ENCODE measurements at places on chromosomes 6 and 20.

GRCh38 chr6:129494099-129494498, 215.9 kb downstream of the ARHGAP18 start:
- no peak for DNase-seq

GRCh38 chr6:78829407-78829806, 37.9 kb upstream of the IRAK1BP1 start:
- no peak for DNase-seq

DNA sequence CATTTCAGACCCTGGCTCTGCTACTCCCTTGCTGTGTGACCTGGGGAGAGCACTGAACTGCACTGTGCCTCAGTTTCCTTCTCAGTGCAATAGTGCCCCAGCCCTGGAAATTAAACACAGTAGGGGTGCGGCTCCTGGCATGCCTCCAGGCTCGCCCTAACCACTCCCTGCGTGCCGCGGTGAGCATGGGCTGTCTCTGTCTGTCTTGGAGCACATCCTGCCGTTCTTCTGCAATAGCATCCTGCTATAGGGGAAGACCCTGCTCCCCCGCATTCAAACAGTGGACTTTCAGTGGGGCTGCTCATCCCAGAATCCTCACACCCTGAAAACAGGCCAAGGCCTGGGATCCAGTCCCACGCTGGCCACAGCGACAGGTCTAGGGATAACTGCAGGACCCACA, 129.5 kb downstream of the FOXC1 start:
- no peak for DNase-seq

GRCh38 chr6:164665328-164665727, 644.1 kb downstream of the C6orf118 start:
- DNase-seq, result no peak

DNA sequence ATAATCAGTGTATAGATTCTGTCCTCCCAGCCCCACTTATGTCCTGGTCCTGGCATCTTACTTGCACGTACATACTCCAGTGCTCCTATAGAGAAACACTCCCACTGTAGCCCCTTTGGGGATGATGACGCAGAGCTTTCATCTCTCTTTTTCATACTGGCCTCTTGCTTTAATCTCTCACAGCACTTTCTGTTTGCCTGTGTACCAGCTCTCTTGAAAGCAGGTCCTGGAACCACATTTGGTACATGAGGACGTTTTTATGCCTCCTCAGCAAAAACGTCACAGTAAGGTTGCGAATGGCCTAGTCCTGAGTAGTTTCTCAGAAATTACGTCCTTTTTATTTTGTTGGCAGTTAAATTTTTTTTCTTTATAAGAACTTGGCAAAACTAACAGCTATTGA, 10.8 kb downstream of the L3MBTL3 start:
- DNase-seq, result no peak

GRCh38 chr20:46897328-46897880, 2.8 kb downstream of the EYA2 start:
- no peak for DNase-seq

- DNase-seq, result no peak
Observed at GRCh38 chr20:48169650-48170225, 384.5 kb upstream of the SULF2 start.

DNA sequence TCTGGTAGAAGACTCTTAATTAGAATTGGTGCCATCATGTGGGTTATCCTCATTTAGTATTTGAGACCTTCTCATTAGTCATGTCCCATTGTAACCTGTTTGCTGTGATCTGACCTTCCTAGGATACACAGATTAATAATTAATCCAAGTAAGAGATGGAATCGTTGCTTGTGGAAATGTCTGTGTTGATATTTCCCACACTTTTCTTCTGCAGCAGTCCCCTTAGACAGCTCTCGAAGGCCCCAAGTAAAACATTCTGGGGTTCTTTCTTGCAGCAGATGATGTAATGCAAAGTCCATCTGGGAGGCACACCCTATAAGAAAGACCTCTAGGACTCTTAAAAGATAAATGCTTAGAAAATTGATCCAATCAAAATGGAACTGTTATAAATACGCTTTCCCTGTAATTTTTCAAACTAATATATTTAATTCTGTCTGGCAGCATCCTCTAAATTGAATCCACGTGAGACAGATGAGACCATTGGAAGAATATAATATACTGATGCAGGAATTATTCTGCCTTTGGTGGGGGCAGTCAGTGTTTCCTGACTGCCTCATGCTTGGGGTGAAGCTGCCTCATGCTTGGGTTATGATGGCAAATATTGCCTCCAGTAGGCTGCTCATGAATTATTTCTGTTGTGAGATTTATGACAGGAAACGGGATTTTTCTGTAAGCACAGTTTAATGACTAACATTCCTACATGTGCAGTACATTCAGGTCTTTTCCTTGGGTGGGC, 54.5 kb upstream of the ARMC2 start:
- DNase-seq, result no peak

GRCh38 chr6:31397901-31398525, 5.4 kb upstream of the MICA start:
- no peak for DNase-seq

GRCh38 chr6:112427499-112427898, 80.4 kb downstream of the RFPL4B start:
- no peak for DNase-seq

DNA sequence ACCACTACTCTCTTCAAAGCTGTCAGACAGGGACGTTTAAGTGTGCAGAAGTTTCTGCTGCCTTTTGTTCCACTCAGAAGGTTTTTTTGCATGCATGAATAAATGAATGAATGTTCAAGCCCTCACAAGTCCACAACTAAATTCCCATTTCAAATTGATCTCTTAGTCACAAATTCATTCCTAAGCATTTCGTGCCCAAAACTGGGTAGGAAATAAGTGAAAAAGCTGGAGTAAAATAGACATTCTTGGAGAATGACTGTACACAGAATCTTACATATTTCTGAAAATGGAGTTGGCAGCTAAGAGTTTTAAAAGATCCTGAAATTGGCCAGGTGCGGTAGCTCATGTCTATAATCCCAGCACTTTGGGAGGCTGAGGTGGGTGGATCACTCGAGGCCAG, 117.6 kb downstream of the PERP start:
- no peak for DNase-seq

- DNase-seq, result no peak
Observed at GRCh38 chr6:54132587-54132986, 21.3 kb downstream of the MLIP start.

DNA sequence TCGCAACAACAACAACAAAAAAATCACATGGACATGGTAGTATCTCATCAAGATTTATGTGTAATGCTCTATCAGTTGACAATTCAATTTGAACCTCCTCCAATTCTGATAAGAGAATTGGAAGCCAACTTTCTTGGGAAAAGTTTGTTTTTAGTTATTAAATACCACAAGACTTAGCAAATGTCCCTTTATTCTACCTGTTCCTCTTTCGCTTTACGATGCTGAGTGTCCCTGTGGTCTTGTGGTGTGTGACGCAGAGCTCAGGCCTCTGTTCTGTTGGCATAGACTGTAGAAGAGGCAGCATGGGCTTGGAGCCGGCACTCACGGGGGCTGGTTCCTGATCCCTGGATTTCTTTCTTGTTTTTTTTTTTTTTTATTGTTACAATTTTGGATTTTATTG, 76.7 kb downstream of the PSMB1 start:
- peak; percentile 20 for DNase-seq

DNA sequence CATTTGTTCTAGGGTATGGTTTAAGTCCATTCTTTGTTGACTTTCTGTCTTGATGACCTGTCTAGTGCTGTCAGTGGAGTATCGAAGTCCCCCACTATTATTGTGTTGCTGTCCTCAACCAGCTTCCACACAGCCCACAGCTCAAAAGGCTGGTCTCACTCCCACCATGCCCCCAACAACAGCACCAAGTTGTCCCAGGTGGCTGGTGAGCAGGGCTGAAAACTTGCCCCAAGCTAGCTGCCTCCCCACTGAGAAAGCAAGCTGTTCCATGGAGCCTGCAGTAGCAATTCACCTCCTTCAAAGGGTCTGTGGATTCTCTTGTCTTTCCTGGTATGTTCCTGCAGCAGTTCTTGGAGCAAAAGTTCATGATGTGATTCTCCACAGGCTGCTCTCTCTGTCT, 221.0 kb downstream of the SYNDIG1 start:
- DNase-seq, result no peak
